GM13977 (cell line): ENCODE measurements at places on chromosomes 7 and 10.

GRCh38 chr10:100890673-100891317 lies 22.0 kb upstream of the SLF2 start:
- no peak for DNase-seq

DNA sequence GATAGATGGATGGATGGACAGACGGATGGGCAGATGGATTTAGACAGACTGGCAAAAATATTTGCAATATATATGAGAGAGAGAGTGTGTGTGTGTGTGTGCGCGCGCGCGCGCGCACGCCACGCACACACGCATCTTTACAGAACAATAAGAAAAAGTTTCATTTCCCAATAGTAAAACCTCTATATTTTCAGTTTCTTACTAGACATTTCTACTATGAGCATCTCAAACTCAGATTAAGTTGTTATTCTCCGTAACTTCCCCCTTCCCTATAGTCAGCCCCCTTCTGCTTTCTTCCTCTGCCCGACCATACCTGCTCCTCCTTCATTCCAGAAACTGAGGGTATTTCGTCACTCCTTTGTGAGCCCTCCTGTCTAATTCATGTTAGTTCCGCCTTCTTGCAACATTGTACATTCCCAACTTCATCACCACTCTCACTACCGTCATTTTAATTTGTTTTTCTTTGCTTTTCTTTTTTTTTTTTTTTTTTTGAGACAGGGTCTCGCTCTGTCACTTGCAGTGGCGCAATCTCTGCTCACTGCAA lies 154.4 kb upstream of the SH2B2 start:
- no peak for DNase-seq

GRCh38 chr7:7662527-7662926 lies 22.0 kb downstream of the UMAD1 start:
- DNase-seq, result no peak

DNA sequence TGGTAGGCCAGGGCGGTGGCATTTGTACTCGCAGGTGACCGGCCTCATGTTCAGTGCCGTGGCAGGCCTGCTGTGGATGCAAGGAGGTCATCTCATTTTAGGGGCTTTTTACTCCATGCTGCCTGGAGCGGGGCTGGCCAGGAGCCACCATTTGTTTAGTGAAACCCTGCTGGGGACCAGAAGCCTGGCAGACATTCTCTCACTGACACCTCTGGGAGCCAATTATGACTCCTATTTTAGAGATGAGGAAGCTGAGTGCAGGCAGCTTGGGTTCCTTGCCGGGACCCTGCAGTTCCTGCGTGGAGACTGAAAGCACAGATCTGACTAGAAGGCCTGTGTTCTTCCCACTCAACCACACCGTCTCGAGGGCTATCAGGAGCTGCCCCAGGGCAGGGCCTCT lies 186.6 kb downstream of the FANK1 start:
- DNase-seq, result no peak
